ENCODE measurements at places on chromosomes 6 and 20.

GRCh38 chr6:31805939-31806469 is 762 bp downstream of the LSM2 start:
- no peak for DNase-seq

- no peak for DNase-seq
Observed at GRCh38 chr6:13272131-13273046, 55.9 kb downstream of the TBC1D7 start.

DNA sequence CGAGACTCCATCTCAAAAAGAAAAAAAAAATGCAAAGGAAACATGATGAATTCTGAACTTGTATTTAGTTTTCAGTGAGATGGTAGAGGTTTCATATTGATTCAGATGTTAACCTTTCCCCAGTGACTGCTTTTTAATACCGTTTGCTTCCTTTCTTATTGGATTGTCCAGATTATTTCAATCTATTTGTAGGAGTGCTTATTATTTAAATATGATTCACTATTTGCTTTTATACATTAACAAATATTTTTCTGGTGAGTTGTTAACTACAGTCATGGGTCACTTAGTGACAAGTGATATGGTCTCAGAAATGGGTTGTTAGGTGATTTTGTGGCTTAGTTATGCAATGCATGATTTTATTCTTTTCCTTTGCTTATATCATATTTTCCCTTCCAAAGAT is 8.4 kb downstream of the PI3 start:
- DNase-seq, result no peak

GRCh38 chr6:81562169-81562568 is 190.3 kb downstream of the TENT5A start:
- no peak for DNase-seq

DNA sequence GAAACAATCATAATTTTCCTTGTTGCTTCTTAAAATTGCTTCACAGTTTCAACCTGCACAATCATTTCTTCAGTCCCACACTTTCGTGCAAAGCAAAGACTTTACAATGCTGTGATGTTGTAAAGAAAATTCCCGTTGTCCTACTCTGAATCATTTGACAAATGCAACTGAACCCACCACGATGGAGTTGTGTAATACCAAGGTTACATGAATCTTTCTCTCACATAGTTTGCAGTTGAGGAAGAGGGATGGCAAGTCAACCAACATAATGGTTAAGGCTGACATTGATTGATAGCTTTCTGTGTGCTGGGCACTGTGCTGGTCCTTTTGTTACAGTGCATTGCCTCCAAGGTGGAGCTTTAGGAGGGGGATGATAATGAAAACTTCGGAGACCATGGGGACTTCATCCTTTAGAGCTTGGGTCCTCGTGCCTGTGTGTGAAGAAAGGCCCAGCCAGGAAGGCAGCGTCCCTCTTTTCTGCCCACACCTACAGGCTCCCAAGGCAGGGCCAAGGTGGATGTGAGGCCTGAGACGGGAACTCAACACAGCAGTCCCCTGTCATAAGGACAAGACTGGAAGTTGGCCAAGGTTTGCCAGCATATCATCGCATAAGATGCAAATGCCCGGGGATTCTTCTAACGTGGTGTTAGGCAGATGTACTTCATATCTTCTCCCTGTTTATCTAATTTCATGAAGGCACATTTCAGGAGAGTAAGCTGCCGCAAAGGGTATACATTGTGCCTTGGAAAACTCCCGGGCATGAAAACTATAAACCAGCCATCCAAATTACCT is 96.9 kb downstream of the LY86 start:
- DNase-seq, result no peak

DNA sequence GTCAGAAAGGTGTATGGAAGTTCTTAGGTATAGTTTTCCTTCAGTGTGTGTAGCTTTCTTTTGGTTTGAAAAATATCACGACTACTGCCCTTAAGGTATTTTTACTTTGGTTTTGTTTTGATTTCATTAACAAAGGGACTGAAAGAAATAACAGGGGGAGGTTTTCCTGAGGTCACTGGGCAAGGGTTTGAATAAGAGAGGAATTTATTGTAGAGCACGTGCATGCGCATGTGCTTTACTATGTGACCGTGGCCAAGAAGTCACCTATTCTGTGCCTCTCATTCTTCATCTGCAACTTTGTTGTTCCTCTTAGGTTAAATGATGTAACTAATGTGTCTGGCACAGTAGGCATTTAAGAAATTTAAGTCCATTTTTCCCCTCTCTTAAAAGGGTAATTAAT is 4.1 kb upstream of the MAN1A1 start:
- no peak for DNase-seq

DNA sequence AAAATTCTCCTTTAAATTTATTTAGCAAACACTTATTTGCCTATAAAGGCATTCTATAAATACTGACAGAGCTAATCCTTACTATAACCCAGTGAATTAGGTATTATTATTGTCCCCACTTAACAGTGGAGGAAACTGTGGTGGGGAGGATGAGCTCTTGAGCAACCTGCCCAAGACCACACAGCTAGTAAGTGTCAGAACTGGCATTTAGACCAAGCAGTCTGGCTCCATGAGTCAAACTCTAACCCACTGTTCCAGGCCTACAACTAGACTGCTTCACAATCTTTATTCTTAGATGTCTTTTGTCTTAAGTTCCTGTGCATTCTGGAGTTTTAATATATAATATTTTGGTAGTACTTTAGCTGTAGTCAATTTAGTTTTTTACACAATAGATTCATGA is 530.8 kb downstream of the BCKDHB start:
- DNase-seq, result no peak

GRCh38 chr20:32063695-32064094 is 11.7 kb downstream of the HCK start:
- no peak for DNase-seq

GRCh38 chr6:159085396-159085895 is 40.7 kb upstream of the TAGAP start:
- no peak for DNase-seq

- no peak for DNase-seq
Observed at GRCh38 chr6:26360451-26361416, 4.3 kb upstream of the BTN3A2 start.

DNA sequence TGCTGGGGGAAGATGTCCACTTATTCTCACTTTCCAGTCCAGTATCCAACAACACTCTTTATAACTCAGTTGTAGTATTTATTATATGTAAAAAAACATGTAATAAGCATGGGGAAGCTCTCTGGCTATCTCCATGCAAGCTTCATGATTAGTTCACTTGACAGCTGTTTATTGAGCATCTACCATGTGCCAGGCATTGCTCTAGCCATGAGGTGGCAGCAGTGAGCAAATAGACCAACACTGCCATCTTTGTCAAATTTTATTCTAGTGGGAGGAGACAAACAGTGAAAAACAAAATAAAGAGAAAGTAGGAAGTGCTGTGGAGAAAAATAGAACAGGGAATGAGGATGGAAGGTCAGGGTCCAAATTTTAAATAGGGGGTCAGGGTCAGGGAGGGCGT is 131.8 kb downstream of the CFAP61 start:
- DNase-seq, result no peak

- DNase-seq, result no peak
Observed at GRCh38 chr6:138527411-138528088, 28.3 kb upstream of the NHSL1 start.

GRCh38 chr6:158474961-158475343 is 84.9 kb upstream of the TMEM181 start:
- no peak for DNase-seq

DNA sequence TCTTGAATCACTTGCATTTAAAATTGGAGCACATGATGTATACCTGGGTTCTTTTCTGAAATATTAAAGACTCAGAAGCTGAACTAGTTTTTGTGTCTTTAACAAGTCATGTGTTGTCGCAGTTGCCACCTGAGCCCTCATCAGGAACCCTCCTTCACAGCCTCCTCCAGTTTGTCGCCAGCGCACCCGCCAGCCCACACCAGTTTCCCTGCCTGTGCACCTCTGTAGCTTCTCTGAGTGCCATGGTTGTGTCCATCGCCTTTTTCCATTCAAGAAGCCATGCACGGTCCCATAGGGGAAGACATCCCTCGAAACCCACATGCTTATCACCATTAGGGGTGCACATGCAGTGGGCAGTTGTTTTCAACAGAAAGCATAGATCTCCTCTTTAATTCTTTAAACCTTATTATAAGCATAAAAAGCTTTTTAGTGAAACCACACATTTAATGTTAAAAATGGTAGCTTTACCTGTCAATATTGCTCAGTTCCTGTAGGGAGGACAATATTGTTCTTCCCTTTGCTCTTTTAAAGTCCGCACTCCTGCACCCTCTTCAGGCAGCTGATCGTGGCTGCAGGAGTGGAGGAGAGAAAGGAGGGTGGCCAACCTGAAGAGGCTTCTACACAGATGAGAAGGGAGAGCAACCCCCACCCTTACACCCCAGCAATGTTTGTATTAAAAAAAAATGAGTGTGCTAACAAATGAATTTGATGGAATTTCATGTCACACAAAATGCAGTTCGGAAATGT is 121.9 kb downstream of the CFAP61 start:
- DNase-seq, result no peak

DNA sequence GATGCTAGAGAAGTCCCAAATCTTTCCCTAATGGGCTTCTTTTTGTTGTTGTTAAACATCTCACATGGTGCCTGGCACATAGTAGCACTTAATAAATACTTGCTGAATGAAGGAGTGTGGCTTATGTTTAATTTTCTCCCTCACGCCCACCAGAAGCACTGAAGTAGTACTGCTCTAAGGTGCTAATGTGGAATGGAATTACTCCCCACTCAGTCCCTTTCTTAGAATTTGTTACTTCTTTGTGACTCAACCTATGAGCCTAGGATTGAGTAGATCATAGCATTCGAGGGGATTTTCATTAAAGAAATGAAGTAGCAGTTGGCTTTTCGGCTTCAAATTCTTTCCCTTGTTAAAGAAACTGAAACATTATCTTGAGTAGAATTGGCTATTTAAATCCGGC is 192.8 kb downstream of the CLIC5 start:
- DNase-seq, result no peak

GRCh38 chr6:149586149-149586548 is 20.0 kb downstream of the GINM1 start:
- no peak for DNase-seq
